Stimulated activated CD4-positive, alpha-beta T cell treated with anti-CD3 and anti-CD28 coated beads, TNF-alpha, amount 100 ng/mL, for 1 hour (primary cell): ENCODE measurements at places on chromosomes 4 and X.

- DNase-seq = no peak
Observed at GRCh38 chr4:137345597-137345996, 186.7 kb downstream of the PCDH18 start.

DNA sequence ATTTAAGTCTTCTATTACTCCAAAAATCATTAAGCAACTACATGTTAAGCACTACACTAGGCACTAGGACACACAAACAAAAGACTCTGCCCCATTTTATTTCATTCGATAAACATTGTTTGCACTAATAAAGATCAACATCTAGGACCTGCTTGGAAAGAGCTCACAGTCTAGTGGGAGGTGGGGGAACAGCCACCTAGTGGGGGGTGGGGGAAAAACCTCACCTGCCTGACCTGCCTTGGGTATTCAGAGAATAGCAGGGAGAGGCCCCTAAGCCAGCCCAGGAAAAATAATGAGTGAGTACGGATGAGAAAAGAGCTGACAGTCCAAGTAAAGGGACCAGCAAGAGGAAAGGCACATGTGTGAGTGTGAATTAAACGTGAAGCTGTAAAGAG is 52.2 kb downstream of the PRDM5 start:
- no peak for DNase-seq

DNA sequence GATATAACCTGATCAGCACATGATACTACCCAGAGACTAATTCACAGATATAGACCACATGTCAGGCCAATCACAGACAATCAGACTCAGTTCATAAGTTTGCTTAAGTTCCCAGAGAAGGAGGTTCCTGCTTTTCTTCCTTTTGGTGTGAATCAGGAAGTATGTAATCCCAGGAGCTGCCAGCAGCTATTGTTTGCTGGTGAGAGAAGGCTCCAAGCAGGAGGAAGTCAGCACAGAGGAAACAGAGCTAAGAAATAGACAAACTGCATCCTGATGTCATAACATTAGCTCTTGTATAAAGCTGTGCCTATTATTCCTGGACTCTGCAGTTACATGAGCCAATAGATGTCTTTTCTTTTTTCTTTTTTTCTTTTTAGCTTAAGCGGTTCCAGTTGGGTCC is 50.9 kb downstream of the UCHL1 start:
- no peak for DNase-seq

DNA sequence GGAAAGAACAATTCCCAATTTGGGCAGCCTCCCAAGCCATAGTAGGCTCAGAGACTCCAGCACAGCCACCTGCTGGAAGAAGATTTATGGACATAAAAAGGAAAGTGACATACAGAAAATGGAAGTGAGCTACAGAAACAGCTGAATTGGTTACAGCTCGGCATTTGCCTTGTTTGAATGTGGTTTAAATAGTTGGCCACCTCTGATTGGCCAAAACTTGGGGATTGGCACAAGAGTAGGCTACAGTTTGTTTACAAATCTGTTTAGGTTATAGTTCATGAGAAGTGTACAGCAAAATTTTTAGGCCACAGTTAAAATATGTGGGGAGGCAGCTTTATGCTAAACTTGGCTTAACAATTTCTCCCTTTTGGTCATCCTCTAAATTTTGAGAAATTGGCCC is 150.4 kb downstream of the MAGEC1 start:
- no peak for DNase-seq
